ENCODE measurements at places on chromosomes 13 and 19.

- no peak for DNase-seq
Observed at GRCh38 chr13:59653916-59654315, 509.8 kb downstream of the DIAPH3 start.

DNA sequence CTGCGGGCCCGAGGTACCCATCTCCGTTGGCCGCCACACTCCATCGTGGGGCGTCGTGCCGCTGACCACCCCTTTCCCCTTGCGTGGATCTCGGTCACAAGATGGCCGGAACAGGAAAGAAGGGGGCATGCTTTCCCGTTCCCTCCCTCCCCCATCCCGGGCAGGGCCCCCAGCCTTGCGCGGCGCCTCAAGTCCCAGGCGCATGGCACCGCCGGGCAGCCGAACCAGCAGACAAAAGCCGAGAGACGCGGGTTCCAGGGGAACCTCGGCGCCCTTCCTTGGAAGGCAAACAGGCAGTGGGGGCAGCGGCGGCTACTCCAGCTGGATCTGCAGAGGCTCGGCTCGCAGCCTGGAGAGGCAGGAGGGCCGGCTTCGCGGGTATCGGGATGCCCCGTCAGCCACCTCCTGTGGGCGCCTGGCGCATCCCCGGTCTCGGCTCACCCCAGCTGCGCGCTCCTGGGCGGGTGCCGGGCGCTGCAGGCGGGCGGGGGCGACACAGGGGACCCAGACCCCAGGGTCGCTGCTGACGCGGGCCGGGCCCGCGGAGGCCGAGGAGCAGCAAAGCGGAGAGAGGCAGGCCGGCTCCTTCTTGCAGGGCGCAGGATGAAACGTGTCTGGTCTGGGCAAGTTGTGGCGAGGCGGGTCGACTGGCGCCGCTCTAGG, 439 bp downstream of the DZIP1 start:
- DNase-seq, result no peak

DNA sequence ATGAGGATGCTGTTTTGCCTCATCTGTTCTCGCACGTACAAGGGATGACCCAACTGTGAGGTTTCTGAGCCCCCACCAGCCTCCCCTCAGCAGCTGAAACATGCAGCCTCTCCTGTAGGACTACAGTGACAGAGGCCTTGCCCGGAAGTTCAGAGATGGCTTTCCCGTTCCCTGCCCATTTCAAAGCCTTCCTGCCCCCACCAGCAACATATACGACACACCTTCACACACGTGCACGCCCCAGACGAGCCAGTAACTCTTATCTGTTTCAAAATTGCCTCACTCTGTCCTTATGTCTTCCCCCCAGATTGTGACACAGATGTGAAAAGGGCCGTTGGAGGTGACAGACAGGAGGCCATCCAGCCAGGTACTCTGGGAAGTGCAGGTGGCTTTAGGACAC, 95.8 kb downstream of the RAB20 start:
- DNase-seq, result no peak

DNA sequence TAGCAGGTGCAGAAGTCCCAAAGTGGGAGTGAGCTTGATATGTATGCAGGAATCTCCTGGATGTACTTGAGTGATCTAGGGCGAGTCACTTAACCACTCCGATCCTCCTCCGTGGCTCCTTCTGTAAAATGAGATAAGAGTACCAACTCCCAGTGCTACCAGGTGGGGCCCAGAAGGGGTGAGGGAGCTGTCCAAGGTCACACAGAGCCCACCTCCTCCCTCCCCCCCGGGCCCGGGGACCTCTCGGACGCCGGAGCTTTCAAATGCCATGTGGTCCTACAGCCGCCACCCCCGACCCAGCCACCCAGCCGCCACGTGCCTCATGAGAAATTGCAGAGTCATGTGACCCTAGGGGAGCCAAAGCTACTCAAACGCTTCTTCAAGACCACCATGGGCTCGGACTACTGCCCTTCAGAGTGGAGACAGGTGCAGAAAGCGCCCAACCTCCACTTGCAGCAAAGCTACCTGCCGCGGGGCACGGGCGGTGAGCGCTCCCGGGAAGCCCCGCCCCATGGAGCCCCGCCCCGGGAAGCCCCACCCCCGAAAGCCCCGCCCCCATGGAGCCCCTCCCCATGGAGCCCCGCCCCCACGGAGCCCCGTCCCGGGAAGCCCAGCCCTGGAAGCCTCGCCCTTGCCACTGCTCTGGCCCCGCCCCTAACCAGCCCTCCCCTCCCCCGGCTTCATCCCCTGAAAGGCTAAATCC, 10.1 kb upstream of the ZNF358 start:
- DNase-seq, result peak; percentile 95

DNA sequence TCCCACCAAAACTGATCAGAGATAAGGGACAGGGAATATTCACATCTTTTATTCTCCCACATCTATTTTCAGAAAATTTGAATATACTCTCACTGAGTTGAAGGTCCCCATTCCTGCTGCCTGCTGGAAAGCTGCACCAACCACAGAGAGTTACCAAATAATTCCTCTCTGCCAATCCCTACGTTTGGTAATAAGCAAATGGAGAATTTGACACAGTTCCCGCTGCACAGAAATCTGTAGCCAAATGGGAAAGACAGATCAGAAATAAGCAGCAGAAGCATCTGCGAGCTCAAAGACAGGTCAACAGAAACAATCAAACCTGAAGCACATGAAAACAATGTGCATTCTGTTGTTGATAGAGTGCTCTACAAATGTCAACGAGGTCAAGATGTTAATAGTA, 9.9 kb downstream of the ZNF112 start:
- DNase-seq, result no peak

- DNase-seq, result no peak
Observed at GRCh38 chr13:75798353-75799255, 162.5 kb downstream of the LMO7 start.

GRCh38 chr13:112729408-112729807, 39.6 kb downstream of the ATP11A start:
- DNase-seq, result no peak

DNA sequence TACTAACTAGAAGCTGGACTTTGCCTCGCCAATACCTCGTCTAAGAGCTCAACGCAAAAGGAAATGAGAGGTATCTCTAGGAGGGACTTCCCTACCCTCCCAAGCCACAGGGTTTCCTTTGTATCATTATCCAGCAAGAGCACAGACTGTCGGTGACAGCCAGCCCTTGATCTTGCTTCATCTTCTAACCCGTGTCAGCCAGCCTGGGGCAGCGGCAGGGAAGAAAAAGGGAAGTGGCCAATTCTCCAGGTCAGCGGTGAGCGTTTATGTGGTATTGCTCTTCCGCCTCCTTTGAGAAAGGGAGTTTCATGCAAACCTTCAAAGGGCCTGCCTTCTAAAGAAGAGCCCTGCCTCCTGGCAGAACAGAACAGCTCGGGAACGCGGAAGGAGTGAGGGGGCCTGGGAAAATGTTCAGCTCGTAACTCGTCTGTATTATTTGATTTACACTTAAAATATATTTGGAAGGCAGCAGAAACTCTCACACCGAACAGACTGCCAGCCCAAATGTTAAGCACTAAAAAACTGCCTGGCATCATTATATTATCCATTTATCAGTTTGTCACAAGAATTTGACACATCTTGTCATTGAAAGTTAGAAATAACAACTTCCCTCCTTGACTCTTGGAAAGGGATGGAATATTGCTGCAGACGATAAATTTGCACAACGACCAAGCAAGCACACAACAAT, 41.8 kb downstream of the EFNB2 start:
- DNase-seq, result no peak

- no peak for DNase-seq
Observed at GRCh38 chr19:39951686-39952085, 17.3 kb upstream of the FCGBP start.

GRCh38 chr19:54606891-54607784, 13.7 kb downstream of the LILRA1 start:
- DNase-seq, result no peak

- DNase-seq, result no peak
Observed at GRCh38 chr13:106151056-106151699, 384.3 kb downstream of the EFNB2 start.

- peak; percentile 75 for DNase-seq
Observed at GRCh38 chr19:5369962-5370367, 29.4 kb upstream of the PTPRS start.

GRCh38 chr13:101157261-101157660, 259.0 kb downstream of the NALCN start:
- DNase-seq, result no peak

GRCh38 chr13:88685459-88685858, 1014.3 kb downstream of the SLITRK5 start:
- no peak for DNase-seq

DNA sequence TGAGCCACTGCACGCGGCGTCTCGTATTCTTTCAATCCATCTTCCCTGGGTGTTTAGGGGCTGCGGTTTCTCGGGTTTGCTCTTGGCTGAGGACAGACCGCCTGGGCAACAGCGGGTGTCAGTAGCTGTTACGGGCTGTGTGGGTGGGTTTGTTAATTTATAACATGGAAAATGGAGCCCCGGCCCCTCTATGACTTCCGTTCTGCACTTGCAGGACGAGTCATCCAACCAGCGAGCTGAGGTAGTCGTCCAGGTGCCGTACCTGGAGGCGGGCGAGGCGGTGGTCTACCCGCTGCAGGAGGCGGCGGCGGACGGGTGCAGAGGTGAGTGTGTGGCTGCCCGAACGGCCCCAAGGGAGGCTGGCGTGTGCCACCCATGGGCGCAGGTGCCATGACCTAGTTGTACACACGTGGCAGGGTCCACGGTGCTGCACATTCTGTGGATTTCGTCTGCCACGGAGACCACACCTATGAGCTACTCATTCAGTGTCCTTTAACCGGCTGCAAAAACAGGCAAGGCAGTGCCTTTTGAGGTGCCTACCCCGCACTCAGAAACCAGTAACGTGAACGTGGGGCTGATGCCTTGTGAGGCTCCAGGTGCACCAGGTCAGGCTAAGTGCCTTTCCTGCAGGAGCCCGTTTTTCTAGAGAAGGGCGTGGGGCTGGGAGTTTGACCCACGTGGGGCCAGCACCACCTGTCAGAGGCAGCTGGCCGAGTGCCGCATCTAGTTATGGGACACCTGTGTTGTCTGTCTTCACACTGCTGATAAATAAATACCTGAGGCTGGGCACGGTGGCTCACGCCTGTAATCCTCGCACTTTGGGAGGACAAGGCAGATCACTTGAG, 10.9 kb downstream of the POLR2E start:
- no peak for DNase-seq

GRCh38 chr19:2081873-2082810, 14.0 kb downstream of the MOB3A start:
- no peak for DNase-seq

GRCh38 chr13:95956589-95957148, 96.5 kb downstream of the UGGT2 start:
- DNase-seq, result no peak

DNA sequence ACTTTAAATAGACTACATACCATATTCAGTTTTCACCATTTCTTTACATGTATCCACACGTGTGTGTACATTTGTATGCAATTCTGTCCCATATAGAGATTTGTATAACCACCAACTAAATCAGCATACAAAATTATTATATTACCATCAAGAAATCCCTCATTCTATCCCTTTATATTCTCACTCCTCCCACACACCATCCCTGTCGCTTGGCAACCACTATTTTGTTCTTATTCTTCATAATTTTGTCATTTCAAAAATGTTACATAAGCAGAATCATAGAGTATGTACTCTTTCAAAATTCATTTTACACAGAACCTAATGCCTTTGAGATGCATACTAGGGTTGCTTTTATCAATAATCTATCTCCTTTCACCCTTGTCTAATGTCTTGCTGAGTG, 740.5 kb downstream of the SLITRK5 start:
- DNase-seq, result no peak

GRCh38 chr19:33797802-33798671, 1.4 kb downstream of the KCTD15 start:
- peak; percentile 81 for DNase-seq

DNA sequence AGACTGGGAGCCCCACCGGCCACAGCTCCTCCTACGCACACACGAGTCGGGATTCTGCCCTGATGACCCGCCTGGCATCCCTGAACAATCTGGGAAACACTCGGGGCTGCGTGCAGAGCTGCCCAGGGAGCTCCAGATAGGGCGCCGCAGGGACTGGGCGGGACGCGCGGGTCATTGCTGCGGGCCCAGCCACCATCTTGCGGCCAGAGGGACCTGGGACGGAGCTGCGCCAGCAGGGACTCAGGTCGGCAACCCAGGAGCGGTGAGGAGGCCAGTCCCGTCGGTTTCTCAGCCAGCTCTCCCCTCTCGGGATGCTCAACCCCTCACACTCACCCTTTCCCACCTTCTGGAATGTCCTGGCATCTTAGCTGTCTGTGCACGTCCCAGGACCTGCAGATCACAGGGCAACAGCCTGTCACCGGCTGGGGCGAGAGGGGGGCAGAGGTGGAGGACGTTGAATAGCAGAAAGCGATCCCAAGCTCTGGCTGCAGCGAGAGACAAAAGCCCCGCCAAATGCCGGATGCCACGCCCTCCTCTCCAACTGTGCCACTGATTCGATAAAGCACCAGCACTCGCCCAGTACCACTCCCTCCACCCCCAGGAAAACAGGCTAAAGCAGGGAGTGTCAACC, 20.4 kb upstream of the ZNF91 start:
- DNase-seq, result no peak

GRCh38 chr13:33316890-33317289, 31.3 kb upstream of the STARD13 start:
- DNase-seq, result no peak

- DNase-seq, result no peak
Observed at GRCh38 chr13:67077132-67077531, 153.0 kb downstream of the PCDH9 start.

DNA sequence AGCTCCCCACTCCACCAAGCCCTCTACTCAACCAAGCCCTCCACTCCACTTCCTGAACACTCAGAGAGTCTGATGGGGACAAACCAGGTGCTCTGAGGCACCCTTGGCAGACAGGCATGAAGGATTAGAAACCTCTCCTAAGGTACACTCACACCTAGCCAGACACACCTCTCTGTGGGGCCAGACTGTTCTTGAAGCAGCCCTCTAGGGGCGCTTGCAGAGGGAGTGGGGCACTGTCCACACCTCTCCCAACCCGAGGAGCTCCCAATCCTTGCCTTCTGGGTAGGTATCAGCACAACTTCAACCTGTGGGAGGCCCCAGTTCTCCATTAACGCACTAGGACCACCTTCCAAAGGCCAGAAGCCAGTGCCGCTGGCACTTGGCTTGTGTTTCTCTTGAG, 108.7 kb upstream of the VSTM2B start:
- no peak for DNase-seq

DNA sequence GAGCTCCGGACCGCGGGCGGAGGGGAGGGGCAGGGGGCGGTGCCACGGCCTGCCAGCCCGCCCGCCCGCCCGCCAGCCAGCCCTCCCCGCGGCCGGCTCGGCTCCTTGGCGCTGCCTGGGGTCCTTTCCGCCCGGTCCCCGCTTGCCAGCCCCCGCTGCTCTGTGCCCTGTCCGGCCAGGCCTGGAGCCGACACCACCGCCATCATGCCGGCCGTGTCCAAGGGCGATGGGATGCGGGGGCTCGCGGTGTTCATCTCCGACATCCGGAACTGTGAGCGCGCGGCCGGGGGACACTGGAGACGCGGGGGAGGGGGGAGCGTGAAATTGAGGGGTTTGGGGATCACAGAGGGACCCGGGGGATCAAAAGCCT, at the start of gene AP2A1:
AP2A1 (plus strand) TSS at position 72 of the 370 bp plus-strand sequence; CDS start at position 205, 133 bp downstream.
- DNase-seq, result no peak

- no peak for DNase-seq
Observed at GRCh38 chr19:48751845-48752495, 471 bp downstream of the FUT1 start.

Measured in K562 (cell line).